Nephron progenitor cell (in vitro differentiated cells): ENCODE measurements at places on chromosomes 12 and 14.

GRCh38 chr14:103204852-103205540, 81.7 kb downstream of the TNFAIP2 start:
- DNase-seq, result no peak

DNA sequence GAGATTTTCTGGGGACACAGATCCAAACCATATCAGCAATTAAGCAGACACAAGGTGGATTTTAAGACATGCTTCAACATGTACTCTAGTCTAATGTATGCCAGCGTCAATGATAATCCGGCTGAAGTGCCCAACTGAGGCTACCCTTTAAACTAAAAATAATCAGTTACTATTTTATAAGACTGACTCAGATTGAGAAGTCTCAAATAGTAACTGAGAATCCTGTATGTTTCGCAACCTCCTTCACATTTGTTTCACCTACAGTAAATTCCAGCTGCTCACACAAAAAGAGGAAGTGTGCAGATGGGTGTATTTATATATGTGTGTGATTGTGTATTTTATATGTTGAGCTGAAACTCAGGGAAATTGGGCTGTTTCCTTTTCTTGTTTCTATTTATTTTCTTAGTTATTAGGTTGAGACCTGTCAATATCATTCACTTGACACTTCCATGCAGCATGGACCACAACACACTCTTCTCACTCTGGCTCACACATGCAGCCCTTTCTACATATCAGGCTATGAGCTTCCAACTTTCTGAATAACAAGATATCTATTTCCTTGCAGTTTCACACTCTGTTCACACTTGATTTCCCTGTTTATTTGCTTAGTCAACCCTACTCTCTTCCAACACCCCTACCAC, 1224.9 kb upstream of the TMEM132C start:
- DNase-seq, result no peak

DNA sequence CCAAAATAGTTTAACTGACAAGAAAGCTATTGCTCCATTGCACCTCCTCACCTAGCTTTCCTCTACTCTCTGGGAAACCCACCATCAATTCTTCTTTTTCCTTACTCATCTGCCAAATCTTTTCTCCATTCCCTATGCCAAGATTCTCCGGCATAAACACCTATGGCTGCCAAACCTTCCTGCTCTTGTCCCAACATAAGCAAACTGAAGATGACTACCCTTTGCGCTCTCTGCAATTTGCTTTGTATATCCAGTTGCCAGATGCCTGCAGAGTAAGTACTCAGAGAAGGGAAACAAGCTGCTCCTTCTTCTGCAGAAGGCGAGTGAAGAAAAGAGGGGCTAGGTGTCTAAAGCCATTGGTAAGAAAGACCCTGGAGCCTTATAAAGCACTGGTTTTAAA, 11.5 kb downstream of the PTGER2 start:
- DNase-seq, result no peak

DNA sequence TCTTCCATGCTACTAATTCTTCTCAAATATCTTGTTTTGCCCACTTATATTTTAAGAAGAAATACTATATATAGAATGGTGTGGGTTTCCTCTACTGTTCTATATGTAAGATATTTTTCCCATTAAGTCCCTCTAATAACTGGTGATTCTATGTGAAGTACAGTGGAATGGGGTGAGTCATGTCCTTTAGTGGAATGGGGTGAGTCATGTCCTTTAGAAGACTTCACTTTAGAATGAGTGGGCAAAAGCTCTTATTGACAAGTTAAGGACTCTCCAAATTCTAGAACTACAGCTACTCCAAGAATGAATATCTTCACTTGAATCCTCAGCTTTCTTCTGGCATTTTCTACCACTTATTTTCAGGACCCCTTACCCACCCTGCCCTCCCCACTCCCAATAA, 349.9 kb downstream of the ETNK1 start:
- DNase-seq, result no peak

DNA sequence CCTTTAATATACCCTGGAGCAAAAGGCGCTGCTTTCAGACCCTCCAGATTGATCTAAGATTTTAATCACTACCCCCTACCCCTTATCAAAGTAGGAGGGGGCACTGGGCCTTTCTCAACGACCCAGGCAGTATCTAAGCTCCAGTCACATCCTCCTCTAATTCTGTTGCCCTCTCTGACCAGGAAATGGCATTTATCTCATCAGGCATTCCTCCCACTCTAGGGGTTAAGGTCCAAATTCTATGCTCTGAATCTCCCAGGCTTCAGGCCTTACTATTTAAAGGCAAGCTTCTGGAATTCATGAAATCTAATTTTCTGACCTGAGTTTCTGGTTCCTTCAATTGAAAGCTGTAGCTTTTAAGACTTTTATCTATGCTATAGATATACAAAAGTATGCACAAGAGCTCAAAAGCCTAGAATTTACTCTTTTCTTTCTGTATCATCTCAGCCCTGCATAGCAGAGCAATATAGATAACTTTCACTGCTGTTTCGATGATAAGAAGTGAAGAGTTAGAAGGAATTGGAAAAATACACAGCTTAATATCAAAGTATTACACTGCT, 622.9 kb downstream of the RPS29 start:
- DNase-seq, result no peak

DNA sequence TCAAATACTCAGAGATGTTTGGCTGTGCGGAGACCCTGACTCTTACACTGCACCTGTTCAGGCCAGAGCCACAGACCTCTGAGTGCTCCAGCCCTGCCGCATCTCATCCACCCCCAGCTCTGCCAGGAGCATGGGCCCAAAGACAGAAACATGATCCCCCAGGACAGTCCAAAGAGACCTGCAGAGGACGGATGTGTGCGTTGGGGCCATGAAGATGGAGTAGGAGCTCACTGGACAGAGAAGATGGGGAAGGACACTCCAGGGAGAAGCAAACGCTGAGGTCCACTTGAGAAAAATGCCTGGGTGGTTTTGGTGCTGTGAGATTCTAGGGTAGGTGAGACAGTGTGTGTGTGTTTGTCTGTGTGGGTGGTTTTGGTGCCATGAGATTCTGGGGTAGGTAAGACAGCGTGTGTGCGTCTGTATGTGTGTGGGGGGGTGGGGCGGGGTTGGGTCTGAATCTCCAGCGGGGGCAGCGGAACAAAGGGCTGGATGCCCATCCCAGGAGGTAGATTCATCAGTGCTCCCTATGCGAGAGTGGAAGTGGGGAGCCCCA, 818 bp upstream of the HHIPL1 start:
- no peak for DNase-seq

- no peak for DNase-seq
Measured at GRCh38 chr12:124609041-124609989, 41.9 kb upstream of the NCOR2 start.

DNA sequence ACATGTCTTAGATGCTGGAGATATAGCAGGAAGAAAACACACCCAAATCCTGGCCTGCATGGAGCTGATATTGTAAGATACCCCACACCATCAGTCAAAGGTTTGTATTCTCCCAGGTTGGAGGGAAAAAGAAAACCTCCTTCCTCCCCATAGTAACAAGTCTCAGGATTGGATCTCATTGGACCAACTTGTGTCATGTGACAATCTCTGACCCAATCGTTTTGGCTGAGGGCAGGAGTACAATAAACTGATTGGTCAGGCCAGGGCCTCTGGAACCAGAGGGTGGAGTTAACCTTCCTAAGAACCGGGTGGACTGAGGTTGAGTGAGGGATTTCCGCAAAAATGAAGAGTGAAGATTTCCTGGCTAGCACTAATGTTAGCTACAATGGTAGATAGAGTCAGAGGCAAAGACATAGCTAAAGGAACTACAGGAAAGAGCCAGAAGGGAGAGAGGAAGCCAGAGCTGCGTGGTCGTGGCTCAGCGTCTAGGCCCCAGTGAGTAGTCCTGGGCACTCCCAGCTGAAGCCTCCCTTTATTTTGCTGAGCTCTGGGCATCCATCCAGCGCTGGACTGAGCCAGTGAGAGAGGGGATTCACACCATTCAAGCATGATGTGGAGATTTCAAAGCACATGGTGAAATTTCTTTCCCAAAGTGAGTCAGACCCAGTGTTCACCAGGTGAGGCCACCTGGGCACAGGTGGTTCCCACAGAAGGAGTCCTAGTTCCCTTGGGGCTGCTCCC, 219.9 kb downstream of the AACS start:
- no peak for DNase-seq
